ENCODE measurements at places on chromosomes 1 and 21.

GRCh38 chr1:83692524-83693381 lies 306.2 kb downstream of the TTLL7 start:
- DNase-seq, result peak; percentile 37

DNA sequence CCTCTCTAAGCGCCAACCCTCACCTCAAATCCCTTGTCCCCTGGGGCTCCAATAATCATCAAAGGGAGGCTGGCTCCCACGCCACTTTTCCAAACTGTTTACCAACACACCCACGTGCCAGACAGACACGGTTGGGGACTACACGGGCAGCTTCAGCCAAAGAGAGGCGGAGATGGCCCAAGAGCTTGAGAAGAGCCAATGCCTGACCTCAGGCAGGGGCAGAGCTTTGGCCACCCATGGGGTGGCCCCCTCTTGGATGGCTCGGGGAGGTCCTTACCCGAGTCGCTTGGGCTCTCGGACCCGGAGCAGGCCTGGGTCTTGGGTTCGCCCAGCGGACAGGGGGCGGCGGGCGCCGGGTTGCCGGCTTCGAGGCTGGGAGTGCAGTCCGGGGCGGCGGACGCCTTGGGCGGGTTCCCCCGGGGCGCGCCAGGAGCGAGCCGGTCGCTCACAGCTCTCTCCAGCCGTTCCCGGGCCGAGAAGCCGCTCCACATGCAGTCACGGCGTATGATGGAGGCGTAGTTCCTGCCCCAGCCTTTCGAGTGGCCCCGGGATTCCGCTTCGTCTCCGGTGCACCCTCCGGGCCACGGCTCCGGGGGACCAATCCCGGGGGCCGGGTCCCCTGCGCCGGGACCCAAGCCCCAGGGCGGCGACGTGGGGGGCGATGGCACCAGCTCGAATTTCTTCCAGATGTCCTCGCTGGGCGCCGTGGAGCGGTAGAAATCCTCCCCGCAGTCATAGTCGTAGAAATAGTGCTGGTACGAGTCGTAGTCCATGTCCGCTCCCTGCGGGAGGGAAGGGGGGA lies 854 bp downstream of the MYCL start:
- DNase-seq, result peak; percentile 0

- DNase-seq, result no peak
Measured at GRCh38 chr1:234592240-234592639, 17.7 kb downstream of the IRF2BP2 start.

GRCh38 chr1:76682138-76682537 lies 185.1 kb upstream of the ST6GALNAC5 start:
- no peak for DNase-seq

GRCh38 chr21:44548922-44549321 lies 2.4 kb downstream of the KRTAP10-2 start:
- DNase-seq, result no peak

GRCh38 chr1:243416495-243416894 lies 160.7 kb downstream of the SDCCAG8 start:
- no peak for DNase-seq

GRCh38 chr1:2248127-2248826 lies 20.2 kb downstream of the SKI start:
- DNase-seq, result no peak

DNA sequence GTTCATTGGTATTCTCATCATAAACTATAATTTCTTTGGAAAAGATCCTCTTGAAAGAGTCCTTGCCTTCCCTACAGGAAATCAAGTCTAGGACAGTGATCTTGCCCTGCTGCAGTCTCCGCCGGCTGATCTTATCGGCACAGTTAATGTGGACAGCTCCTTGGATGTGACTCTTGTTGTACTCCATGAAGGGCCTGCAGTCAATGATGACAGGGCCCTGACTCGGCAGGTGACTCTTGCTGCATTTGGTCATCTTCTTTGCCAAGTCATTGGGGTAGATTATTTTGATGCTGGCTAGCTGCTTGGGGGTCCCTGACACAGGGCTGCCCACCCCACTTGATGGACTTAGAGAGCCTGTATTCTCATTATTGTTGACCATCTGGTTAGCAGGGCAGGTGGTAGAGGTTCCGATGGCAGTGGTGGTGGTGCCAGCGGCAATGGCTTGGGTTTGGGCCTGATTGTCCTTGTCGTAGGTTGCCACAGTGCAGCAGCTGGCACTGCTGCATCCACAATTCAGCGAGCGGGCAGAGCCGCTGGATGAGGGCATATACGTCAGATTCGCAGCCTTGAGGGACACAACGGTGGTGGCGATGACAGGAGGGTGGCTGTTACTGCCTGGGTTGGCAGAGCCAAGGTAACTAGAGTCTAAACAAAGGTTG lies 2.7 kb downstream of the DUSP10 start:
- no peak for DNase-seq

GRCh38 chr1:41249319-41249718 lies 7.2 kb upstream of the SCMH1 start:
- no peak for DNase-seq

- DNase-seq, result no peak
Measured at GRCh38 chr1:155125946-155126555, 1.6 kb upstream of the EFNA1 start.

GRCh38 chr1:245807306-245807705 lies 652.5 kb downstream of the KIF26B start:
- no peak for DNase-seq

DNA sequence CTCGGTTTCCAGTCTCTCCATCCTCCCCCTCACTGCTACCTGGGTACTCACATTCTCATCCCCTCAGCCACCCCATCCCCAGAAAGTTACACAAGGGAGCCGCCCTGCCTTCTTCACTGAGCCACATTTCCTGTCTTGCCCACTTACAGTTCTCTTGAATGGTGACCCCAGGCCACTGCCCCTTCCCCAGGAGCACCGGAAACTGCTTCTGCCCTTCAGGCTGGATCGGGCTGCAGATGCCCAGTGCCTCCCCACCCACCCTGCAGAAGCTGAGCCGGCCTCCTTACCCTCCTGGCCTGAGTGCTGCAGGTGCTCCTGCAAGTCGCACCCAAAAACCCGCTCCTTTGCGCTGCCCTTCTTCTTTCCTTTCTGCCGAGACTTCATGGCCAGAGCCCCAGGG lies 450 bp downstream of the ARHGAP30 start:
- DNase-seq, result no peak

GRCh38 chr1:195030793-195031192 lies 1577.4 kb downstream of the KCNT2 start:
- DNase-seq, result no peak

GRCh38 chr1:7223334-7224080 lies 438.3 kb downstream of the CAMTA1 start:
- no peak for DNase-seq

- DNase-seq, result no peak
Measured at GRCh38 chr1:22930240-22930912, 42.3 kb downstream of the LACTBL1 start.

DNA sequence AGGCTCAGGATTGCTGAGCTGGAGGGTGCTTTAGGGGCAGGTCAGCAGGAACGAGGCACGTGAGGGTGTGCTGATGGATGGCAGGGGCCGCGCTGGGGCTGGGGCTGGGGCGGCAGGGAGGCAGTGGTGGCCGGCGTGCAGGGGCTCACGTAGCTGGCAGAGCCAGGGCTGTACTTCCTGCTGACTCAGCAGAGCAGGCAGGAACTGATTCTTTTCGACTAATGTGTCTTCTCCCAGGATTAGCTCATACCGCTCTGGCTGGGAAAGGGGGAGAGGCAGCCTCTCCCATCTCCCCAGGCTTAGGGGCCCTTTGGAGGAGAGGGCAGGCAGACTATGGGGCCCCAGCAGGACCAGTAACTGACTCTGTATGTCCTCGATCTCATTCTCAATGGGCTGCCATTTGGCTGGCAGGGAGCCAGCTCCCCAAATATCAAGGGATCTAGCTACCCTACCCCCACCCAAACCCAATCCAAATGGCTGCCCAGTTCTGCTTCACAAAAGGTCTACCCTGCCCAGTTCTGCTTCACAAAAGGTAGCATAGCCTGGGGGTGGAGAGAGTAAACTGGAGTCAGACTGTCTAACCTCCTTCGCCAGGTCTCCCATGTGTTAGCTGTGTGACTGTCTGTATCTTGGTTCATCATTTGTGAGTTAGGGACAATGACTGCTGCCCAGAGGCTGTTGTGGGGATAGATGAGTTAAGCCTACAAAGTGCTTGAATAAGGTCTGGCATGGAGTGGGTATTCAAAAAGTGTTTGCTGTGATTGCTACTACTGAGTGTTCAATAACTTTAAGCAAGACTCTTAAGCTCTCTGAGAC lies 100.1 kb upstream of the SLC2A1 start:
- no peak for DNase-seq

DNA sequence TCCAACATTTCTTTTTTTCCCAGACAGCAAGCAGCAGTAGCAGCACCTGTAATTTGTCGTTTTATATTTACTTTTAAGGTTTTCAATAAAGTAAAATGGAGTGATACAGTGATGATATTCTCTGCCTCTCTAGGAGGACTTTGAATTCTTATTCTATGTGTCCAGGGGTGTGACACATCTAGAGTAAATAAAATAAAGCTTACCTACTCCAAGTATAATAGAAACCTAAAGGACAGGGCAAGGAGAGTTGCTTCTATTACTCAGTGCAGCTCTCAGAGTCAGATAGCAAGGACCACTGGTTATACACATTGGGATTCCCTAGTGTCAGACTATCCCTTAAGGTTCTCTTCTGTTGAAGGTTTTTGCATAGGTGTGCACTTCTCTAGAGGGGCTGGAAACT lies 95.9 kb downstream of the LMO4 start:
- no peak for DNase-seq

DNA sequence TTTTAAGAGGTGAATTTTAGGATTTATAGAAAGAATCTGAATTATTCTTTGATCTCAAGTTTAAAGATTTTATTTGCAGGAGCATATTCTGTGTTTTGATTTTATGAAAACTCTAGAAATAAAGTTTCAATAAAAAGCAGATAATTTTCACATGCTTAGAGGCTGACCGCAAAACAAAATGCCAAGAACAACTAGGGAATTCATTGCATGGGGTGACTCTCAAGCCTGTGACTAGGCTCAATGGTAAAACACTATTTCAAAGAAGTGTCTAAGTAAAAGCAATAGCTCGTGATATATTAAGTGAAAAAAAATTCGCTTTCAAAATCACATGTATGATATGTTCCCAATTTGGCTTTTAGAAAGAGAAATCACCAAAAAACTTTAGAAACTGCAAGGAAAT lies 49.6 kb downstream of the RPL5 start:
- DNase-seq, result no peak

DNA sequence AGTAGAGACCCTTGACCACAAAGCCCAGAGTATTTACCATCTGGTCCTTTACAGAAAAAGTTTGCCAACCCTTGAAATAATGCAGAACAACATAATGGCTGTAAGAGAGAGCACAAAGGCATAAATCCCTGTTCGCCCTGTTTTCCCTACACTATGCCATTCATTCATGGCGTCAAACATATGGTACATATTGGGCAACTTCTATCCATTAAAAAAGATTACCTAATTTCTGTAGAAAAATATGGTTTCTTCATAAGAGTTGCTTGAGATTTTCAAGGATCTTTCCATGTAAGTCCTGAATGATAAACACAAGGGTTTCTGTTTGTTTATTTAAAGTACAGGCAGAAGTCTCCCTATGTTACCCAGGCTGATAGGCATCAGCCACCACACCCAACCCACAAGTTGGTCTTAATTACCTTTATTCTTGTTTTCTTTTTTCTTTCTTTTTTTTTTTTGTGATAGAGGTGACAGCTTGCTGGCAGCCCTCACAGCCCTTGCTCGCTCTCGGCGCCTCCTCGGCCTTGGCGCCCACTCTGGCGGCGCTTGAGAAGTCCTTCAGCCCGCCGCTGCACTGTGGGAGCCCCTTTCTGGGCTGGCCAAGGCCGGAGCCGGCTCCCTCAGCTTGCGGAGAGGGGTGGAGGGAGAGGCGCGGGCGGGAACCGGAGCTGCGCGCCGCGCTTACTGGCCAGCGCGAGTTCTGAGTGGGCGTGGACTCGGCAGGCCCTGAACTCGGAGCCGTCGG lies 68.3 kb upstream of the NR5A2 start:
- no peak for DNase-seq

- DNase-seq, result no peak
Measured at GRCh38 chr1:222167896-222168295, 380.0 kb downstream of the HHIPL2 start.

GRCh38 chr1:183477986-183478781 lies 5.9 kb downstream of the SMG7 start:
- no peak for DNase-seq

DNA sequence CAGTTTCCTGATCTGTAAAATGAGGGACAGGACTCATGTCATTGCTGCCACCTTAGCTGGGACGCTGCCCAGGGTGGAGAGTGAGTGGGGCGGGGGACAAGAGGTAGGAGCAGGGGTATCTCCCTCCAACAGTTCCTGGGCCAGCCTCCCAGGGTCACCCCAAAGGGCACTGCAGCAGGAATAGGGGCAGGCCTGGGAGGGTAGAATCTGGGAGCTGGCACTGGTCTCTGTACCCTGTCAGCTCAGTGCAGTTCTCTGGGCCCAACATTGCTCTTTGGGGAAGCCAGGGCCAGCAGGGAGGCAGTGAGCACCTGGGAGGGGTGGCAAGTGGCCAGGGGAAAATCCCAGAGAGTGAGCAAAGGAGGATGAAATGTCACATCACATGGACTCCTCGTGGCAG lies 55.8 kb downstream of the ELK4 start:
- no peak for DNase-seq

DNA sequence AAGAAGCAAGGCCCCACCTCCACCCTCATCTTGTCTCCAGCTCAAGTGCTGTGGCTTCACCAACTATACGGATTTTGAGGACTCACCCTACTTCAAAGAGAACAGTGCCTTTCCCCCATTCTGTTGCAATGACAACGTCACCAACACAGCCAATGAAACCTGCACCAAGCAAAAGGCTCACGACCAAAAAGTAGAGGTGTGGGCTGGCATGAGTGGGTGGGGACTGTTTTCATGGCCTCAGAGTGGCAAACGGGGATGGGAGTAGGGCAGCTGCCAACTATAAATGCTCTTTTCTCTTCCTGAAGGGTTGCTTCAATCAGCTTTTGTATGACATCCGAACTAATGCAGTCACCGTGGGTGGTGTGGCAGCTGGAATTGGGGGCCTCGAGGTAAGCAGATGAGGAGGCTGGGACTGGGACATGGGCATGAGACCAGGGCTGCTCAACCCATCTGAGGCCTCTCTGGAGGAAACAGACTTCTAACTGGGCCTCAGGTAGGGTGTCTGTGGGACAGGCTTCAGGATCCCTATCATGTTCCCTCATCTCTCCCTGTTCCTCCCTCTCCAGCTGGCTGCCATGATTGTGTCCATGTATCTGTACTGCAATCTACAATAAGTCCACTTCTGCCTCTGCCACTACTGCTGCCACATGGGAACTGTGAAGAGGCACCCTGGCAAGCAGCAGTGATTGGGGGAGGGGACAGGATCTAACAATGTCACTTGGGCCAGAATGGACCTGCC lies 8.8 kb upstream of the P3R3URF start:
- no peak for DNase-seq
